ENCODE measurements at places on chromosomes 5 and 9.

GRCh38 chr9:104028827-104029226, 65.3 kb upstream of the SMC2 start:
- DNase-seq = no peak

- DNase-seq = no peak
Measured at GRCh38 chr9:136190237-136190601, 14.7 kb downstream of the LHX3 start.

- DNase-seq = no peak
Measured at GRCh38 chr5:53024535-53024934, 35.4 kb downstream of the ITGA2 start.

DNA sequence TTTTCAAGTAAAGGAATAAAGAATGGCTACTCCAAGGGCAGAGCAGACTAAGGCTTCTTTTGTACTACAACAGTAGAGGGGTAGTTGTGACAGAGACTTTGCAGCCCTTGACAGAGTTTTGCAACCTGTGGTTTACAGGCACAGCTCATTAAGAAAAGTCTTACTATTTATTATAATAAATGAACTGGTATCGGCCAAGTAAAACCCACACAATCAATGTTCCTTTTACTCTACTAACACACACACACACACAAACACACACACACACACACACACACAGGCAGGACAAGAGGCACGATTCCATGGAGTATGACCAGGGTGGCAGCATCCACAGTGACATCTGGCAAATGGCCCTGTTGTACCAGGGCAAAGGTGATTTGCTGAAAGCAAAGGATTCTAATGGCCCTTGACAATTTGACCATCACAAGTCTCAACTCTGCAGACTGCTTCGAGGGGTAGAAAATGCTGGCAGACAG, 59.1 kb upstream of the GOLPH3 start:
- DNase-seq = no peak

GRCh38 chr5:86869268-86869667, 251.5 kb downstream of the COX7C start:
- DNase-seq = no peak

DNA sequence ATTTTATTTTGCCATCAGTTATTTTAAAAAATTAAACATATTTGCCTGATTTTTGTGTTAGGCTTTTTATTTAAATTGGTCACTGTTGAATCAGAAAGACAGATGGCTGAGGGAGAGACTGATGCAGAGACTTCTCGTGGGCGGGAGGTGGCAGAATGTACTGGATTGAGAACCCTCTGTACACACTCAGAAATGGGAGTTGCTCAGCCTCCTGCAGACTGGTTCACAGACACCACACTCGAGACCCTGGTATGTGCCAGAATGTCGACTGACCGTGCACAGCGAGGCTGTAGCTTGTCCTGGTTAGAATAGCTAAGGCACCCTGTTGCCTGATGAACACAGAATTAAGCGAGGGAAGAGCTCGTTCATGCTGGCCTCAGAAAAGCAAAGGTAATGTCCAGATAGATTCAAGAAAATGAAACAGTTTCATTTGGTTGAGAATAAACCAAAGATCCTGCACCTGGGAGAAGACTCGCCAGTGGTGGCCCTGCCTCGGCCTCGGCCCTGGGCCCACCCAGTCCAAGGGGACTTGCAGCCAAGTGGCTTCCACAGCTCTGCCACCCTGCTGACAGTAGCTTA, 71.3 kb upstream of the OTULINL start:
- DNase-seq = no peak

GRCh38 chr5:43097701-43098449, 22.8 kb upstream of the ZNF131 start:
- no peak for DNase-seq

GRCh38 chr5:137891849-137892248, 2.6 kb downstream of the PKD2L2 start:
- no peak for DNase-seq

GRCh38 chr5:95848701-95849100, 26.2 kb upstream of the GLRX start:
- DNase-seq = no peak

DNA sequence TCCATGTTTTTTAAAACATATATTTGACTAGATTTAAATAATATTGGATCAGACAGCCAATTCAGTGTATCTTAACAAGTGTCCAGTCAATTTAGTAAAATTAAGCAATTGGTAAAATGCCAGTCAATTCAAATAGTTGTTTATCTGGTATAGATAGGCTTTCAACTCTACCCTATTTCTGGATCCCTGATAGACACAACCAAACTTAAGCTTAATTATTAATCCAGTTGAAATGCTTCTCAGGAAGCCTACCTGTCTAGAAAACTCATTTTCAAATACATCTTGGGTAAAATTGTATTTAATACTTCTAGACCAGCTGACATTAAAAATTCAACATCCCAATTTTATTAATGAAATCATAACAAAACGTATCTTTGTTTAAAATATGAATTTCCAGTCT, 710.8 kb upstream of the GRAMD2B start:
- DNase-seq = no peak

GRCh38 chr9:757246-757881, 84.1 kb upstream of the DMRT1 start:
- DNase-seq = no peak

DNA sequence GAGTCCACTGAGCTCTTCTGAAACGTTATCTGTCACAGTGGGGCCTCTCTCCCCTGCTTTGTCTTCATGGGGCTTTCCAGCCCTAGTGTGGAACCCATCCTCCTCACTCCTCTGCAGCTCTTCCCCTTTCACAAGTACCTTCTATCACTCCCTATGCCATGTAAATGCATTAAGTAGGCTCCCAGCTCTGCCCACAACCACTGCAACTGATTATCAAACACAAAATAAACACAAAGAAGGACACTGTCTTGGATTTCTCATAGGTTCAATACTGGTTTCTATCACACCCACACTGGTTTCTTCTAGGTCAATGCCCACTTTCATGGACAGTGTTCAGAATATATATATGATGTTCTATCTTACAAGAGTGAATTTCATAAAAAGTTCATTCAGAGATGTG, 139.4 kb downstream of the GNAQ start:
- DNase-seq = no peak

GRCh38 chr5:164332349-164333196, 827.2 kb downstream of the MAT2B start:
- DNase-seq = no peak

DNA sequence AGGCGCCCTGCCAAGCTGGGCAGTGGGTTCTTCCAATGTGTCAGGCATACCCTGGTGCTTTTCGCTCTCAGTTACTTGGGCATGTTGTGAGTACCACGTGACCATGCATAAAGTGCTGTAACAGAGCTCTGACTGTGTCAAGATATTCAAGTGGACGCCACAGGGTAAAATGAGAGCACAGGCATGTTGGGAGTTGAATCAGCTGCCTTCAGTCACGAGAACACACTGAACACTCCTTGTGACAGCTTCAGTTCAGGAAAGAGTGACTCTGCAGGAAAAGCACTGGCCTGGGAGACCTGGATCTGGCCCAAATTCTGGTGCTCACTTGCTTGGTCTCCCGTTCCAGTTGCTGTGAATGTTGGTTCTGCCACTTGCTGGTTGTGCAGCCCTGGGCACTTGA, 5.1 kb downstream of the MLANA start:
- no peak for DNase-seq

- DNase-seq = no peak
Measured at GRCh38 chr9:26262421-26263107, 584.3 kb upstream of the TUSC1 start.

DNA sequence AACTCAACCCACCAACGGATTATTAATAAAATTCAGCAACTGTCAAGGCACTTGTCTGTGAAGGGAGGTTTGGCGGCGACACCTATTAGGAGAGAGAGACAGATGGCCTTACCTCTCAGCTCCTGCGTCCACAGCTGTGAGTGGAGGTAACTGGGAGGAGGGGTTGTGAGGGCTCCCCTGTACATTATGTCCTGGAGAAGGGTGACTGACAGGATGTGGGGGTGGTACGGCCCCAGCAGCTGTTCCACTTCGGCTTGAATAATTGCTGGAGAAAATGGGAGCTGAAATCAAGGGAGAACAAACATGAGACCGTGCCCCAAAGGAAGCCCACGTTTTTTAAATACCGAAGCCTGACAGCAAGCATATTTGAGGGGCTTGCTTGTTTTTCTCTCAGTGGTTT, 353.5 kb upstream of the RFX3 start:
- no peak for DNase-seq

DNA sequence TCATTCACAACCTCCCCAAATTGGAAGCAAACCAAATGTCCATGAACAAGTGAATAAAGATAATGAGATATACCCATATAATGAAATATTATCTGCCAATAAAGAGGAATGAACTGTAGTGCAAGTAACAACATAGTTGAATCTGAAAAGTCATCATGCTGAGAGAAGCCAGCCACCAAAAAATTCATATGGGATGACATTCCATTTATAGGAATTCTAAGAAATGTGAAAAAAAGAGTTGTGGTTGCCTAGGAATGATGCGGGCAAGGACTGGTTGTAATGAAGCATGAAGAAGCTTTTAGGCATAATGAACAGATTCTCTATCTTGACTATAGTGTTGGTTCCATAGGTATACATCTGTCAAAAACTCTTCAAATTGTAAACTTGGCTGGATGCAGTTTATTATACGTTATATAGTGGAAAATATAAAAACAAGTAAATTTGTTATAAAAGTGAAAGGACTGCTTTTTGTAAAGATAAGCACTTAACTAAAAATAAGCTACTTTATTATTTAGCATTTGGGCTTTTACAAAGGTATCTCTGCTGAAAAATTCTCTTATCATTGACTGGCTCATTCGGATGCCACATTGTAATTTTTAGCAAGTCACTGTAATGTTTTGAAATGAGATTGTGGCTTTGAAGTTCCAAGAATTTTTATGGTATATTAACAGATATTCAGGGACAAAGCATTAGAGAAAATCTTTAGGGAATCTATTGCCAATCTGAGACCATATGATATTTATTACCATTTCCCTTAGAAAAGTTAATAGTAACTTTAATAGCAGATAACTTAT, 21.2 kb upstream of the TTC23L start:
- no peak for DNase-seq

DNA sequence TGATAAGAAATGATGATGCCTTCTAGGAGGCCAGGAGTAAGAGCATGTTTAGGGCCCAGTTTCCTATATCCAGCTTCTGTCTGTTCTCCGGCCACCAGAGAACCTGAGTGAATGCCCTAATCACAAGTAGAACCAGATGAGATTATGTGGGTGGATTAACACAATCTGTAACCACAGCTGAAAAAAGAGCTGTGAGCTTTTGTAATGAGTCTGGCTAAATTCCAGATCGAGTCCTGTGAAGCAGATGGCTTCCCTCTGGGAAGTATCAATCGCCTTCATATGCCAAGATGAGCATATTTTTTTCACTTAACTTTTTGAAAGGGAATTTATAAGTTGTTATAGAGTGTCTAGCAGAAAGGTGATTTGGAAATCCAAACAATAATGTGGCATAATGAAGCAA, 99.8 kb downstream of the NNT start:
- no peak for DNase-seq

GRCh38 chr5:93430118-93430517, 150.9 kb downstream of the NR2F1-AS1 start:
- no peak for DNase-seq

DNA sequence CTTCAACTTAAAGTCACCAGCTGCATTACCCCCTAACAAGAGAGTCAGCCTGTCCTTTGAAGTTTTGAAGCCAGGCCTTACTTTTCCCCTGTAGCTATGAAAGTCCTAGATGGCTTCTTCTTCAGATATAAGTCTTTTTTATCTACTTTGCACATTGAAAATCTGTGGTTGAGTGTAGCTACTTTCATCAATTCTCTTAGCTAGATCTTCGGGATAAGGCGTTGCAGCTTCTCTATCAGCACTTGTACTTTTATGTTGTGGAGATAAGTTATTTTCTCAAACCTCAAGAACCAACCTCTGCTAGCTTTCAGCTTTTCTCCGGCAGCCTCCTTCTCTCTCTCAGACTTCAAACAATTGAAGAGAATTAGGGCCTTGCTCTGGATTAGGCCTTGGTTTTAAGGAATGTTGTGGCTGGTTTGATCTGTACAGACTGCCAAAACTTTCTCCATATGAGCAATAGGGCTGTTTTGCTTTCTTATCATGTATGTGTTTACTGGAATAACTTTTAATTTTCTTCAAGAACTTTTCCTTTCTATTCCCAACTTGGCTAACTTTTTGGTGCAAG, 21.6 kb downstream of the CATSPER3 start:
- DNase-seq = no peak

GRCh38 chr5:45691656-45692055, 4.5 kb downstream of the HCN1 start:
- no peak for DNase-seq

DNA sequence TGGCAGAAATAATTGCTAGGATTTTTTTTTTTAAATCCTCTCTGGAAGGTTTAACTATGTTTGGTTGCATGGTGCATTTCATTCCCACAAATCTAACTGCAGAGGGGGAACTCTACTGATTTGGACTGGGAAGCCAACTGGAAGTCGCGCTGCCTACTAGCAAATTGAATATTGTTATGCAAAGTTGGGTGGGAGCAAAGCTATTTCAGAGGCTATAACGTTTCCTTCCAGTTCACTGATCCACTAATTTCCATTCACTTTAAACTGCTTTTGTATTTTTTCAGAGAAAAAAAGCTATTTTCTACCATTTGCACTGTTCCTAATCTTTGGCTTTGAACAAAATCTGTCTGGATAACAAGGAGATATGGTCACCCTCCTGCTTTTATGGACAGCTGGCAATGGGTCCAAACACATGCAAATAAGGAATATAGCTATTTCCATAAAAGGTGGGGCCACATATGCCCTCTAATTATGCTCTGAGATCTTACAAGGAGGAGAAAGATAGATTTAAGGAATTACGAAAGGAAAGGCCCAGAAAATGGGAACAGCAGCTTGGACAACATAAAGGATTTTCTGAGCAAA, 40.1 kb downstream of the MACIR start:
- DNase-seq = no peak

- DNase-seq = no peak
Measured at GRCh38 chr5:93461756-93462155, 119.3 kb downstream of the NR2F1-AS1 start.

DNA sequence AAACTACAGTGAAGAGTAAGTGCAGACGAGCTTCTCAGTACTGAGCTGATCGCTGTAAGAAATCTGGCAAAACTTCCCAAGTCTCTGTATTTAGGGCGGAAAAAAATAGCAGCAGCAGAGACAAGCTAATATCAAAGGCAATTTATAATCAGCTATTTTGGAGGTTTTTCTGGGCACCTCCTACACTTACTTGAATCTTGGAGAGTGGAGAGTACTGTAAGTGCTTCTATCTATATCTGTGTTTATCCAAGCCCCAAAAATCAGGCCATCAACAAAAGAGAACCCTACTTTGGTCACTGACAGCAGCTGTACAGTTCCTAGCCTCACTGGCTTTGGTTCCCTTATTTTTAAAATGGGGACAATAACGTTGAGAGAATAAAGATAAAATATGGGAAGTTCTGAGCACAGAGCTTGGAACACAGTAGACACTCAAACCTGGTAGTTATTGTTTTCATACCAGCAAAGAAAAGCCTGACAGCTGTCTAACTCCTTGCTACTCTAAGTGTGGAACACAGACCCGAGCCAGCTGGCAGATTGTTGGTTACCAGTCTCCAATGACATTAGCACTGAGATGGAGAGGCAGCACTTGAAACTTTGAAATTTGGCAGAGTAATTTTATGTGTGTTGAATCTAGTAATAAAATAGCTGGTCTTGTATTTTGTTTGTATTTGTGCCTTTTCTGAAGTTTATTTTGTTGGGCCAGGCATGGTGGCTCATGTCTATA, 96.0 kb upstream of the SLC28A3 start:
- DNase-seq = no peak

- DNase-seq = no peak
Measured at GRCh38 chr9:125513668-125514413, 193.2 kb downstream of the MAPKAP1 start.

Measured in esophagus squamous epithelium (tissue), 5 donors.